CD8-positive, alpha-beta memory T cell (primary cell): ENCODE measurements at places on chromosomes 5 and 9.
A peak's percentile ranks its signal among the peaks of the same experiment; 100 is the strongest.

- no peaks in the 10 kb centered on the region for H3K27me3 ChIP-seq
- H3K4me1 ChIP-seq = no peaks in the 10 kb centered on the region
- H3K36me3 ChIP-seq = no peaks in the 10 kb centered on the region
- H3K27ac ChIP-seq = no peak overlapping the region
- DNase-seq = no peak
- H3K4me3 ChIP-seq = no peak overlapping the region
Measured at GRCh38 chr9:91056917-91057316, 255.3 kb downstream of the SYK start.

DNA sequence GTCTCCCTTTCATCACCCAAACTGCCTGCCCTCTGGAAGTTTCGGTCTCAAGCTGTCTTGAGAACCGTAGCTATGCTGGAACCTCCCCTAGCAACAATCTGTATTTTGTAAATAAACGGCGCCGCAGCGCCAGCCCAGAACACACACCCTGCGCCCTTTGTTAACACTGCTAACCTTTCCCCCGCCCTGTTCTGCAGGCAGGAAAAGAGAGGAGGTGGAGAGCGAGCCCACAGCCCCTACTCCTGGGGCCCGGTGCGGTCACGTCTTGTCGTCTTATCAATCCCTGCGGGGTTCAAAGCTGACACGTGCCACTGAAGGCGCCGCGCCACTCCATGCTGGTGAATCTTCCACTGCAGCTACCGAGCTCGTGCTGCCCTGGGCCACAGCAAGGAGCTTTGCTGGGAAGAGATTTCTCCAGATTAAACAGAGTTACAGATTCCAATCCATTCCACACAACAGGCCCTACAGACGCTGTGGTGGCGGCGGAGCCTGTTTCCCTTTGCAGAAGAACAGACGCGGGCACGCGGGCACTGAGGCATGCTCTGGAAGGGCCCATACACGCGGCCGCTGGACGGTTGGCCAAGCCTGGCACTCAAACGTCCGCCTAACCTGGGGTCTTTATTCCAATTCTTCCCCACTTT lies 25.3 kb downstream of the ZDHHC11B start:
- peak overlapping the region; percentile 43 for H3K27ac ChIP-seq
- DNase-seq = peak; percentile 33
- H3K36me3 ChIP-seq = no peaks in the 10 kb centered on the region
- H3K27me3 ChIP-seq = no peaks in the 10 kb centered on the region
- no peak overlapping the region for H3K4me3 ChIP-seq

- no peaks in the 10 kb centered on the region for H3K36me3 ChIP-seq
- no peak overlapping the region for H3K27ac ChIP-seq
- H3K4me3 ChIP-seq = no peak overlapping the region
- no peak for DNase-seq
Measured at GRCh38 chr5:145991044-145991575, 54.7 kb downstream of the SH3RF2 start.

DNA sequence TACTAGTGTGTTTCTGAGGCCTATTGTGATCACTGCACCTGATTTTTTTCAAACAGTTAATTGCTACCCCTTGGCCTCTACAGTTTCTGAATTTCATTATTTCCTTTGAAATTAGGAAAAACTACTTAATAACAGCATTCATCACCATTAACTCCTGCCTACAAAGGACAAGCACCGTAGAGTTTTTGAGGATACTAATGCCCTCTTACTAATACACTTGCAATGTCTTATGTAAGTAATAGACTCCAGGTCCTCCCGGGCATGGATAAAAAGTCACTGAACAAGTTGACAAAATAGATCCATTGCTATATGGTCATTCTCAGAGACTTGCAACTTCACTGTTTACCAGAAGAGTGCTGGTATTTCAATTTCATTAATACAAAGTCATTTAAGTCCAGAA lies 1172.5 kb downstream of the CDH12 start:
- no peak for DNase-seq
- no peaks in the 10 kb centered on the region for H3K4me1 ChIP-seq
- no peak overlapping the region for H3K27ac ChIP-seq

- no peaks in the 10 kb centered on the region for H3K36me3 ChIP-seq
- H3K27me3 ChIP-seq = no peaks in the 10 kb centered on the region
- H3K4me3 ChIP-seq = no peak overlapping the region
- H3K4me1 ChIP-seq = no peaks in the 10 kb centered on the region
- H3K27ac ChIP-seq = no peak overlapping the region
Measured at GRCh38 chr5:126031989-126032716, 391.1 kb upstream of the GRAMD2B start.
